ENCODE measurements at places on chromosomes 2 and 18.

- no peak for DNase-seq
Observed at GRCh38 chr2:164141271-164141670, 405.5 kb upstream of the FIGN start.

DNA sequence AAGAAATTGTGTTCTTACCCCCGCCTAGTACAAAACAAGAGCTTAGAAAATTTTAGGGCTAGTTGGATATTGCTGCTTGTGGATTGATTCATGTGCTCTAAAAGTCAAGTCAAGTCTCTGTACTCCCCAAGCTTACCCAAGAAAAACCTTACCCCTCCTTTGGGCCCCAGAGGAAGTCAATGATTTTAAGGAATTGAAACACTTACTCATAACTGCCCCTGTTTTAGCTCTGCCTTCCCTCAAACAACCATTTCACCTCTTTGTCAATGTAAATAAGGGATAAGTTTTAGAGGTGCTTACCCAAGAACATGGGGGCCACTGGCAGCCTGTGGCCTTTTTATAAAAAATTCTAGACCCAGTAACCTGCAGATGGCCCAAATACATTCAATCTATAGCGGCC is 136.6 kb upstream of the RMP24 start:
- no peak for DNase-seq

GRCh38 chr2:216012133-216012829 is 1.1 kb downstream of the MREG start:
- no peak for DNase-seq

- no peak for DNase-seq
Observed at GRCh38 chr2:208297961-208298360, 31.9 kb downstream of the PIKFYVE start.

DNA sequence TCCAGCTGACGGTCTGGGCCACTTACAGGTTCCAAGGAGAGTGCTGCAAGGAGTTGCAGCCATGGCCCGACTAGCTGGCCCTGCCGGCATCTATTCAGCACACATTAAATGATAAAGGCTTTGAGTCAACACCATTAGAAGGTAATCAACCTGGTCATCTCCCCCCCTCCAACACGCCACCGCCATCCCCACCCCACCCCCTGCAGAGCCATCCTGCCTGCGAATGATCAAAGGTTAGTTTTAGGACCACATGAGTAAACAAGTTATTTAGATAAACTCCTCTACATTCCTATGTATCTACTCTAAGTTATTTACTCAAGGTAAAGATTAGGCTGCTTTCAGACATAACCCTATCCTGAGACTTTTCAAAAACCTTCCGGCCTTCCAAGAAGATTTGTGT is 349.3 kb upstream of the SLC39A10 start:
- DNase-seq = no peak

DNA sequence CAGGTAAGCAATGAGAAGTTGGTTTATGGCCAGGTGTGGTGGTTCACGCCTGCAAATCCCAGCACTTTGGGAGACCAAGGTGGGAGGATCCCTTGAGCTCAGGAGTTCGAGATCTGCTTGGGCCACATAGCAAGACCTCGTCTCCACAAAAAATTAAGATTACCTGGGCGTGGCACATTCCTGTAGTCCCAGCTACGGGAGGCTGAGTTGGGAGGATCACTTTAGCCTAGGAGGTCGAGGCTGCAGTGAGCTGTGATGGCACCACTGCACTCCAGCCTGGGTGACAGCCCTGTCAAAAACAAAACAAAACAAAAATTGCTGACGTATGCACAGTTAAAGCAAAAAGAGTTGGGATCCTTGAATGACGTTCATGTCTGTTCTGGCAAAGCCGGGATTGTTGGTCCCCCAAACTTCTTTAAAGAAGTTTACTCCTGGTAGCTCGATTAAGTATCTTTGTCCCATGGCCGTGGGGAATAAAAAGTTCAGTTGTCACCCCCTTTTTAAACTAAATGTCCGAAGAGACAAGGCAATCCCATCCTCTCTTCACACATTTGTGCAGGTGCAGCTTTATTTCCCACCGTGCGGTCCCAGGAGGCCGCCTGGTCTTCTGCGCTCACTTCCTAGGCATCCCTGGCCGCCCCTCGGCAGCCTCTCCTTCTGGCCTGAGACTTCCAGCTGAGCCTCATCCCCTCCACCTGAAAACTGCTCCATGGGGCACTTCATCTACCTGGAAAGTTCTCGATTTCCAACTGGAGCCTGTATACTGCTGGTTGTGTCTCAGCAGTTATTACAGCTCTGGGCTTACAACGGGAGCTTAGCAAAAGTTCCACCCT is 762 bp upstream of the SPOPL start:
- DNase-seq = no peak

GRCh38 chr18:55587418-55588110 is 428 bp downstream of the TCF4 start:
- no peak for DNase-seq

- DNase-seq = no peak
Observed at GRCh38 chr2:106332054-106332453, 136.2 kb downstream of the RGPD3 start.

GRCh38 chr2:73337828-73338227 is 44.5 kb upstream of the EGR4 start:
- no peak for DNase-seq

DNA sequence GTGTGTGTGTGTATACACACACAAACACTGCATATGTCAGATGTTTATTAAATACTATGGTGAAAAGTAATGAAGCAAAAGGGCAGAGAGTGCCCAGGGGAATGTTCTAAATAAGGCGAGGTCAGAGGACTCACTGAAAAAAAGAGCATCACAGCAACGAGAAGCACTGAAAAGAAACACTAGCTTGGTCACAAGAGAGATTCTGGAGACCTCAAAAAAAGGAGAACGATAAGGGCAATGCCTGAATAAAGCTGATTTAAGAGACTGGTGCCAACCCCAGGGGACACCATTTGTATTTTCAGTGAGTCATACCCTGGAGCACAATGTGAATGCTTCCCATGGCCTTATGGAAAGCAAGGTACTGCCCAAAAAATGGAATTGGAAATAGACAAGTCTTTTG is 14.5 kb downstream of the SLC40A1 start:
- no peak for DNase-seq
